ENCODE measurements at places on chromosomes 1 and 21.

GRCh38 chr1:2887941-2888855 is 86.7 kb upstream of the TTC34 start:
- DNase-seq: peak; percentile 4

DNA sequence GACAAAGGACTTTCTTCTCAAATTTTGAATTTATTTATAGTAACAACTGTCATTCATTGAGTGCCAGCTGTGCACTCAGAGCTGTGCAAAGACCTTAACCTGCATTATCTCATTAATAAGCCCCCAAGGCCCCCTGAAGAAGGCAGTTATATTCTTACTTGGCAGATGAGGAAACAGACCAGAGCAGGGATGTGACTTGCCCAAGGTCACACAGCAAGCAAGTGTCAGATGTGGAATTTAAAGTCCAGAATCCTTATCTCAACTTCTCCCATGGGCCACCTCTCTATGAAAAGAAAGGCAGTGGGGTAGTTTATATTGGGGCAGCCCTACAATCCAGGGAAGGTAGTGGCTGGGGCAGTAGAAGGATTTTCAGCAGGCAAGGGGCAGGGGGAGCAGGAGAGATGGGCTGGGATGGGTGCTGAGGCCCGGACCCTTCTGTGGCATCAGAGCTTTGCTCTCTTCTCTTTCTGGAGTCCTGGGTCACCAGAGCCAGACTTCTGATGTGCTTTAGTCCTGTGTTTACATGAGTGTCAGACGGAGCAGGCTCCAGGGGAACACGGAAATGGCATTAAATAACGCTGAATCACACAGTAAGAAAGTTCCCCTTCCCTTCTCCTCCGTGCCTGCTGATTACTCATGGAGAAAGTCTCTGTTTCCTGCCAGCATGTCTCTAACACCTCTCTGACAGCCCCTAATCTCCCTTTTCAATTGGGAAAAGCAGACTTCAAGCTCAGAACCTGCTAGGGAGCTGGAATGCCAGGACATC is 39.5 kb downstream of the EPHB2 start:
- DNase-seq: peak; percentile 61

- no peak for DNase-seq
Observed at GRCh38 chr1:51997974-51998382, 7.5 kb upstream of the RAB3B start.

GRCh38 chr1:111618961-111619634 is 491 bp upstream of the RAP1A start:
- no peak for DNase-seq

GRCh38 chr21:34553151-34553952 is 41.3 kb upstream of the KCNE1 start:
- no peak for DNase-seq

GRCh38 chr1:154808909-154809262 is 61.2 kb downstream of the KCNN3 start:
- DNase-seq: no peak

GRCh38 chr1:29584776-29585175 is 348.5 kb downstream of the PTPRU start:
- no peak for DNase-seq

DNA sequence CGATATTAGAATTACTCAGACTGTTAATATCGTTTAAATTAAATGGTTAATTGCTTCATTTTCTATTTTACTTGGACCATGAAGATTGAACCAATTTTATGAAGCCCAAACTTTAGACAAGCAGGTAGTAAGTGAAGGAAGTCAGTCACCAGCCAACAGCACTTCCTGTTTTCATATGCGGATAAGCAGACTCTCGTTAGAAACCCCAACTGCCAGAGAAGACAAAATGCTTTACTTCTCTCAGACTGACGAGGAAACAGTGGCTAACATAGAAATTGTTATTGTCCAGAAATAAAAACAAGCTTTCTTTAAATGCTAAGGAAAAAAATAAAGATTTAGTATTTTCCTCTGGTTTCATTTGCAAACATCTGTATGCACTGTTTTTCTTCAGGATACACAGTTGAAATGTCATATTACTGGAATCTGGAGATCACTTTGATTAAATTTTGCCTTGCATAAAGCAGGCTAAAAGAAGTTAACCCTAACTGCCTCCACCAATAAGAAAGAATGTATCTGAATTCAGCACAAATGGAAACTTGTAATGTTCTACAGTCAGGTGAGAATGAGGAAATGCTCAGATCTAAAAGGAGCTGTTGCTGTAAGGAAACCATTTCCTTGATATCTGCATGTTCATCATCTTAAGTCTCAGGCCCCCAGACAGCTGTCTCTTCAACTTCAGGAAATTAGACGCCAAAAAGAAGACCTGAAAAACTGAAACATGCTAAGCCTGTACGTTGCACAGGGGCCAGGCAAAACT is 129.8 kb upstream of the SAMSN1 start:
- peak; percentile 52 for DNase-seq

DNA sequence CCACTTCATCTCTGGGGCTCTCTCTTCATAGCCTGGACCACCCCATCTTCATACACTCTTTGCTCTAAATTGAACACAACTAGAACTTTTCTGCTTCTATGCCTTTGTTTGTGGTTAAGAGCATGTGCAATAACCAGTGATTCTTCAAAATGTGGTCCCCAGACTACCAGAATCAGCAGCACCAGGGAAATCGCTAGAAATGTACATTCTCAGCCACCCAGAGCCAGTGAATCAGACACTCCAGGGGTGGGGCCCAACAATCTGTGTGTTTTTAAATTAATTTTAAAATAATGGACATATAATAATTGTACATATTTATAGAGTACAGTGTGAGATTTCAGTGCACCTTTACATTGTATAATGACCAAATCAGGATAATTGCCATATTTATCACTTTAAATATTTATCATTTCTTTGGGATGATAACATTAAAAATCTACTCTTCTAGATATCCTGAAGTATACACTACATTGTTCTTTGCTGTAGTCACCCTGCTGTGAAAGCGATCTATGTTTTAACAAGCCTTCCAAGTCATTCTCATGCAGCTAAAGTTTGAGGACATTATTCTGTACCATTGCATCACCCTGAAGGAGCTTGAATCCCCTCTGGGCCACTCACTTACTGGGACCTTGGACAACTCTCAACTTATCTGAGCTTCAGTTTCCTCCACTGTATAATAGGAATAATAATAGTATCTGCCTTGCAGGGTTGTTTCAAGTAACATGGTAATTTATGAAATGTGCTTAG is 10.8 kb downstream of the GRHL3 start:
- no peak for DNase-seq

GRCh38 chr21:32990666-32991065 is 35.1 kb upstream of the OLIG2 start:
- DNase-seq: no peak

DNA sequence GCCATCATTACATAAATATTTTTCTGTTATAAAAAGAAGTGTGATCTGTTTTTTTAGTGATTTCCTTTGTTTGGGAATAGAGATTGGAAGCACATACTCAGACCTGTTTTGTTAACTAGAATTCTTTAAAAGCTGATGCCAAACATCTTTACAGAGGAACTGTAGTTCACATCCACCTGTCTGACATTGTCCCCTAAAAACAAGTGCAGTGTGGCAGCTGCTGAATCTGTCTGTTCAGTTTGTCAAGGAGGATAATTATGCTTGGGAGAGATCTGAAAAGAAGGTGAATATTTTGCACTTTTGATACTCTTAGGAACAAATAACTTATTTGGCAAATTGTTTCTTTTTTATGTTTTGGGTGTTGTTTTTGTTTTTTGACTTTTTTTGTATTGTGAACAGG is 13.6 kb downstream of the AGMAT start:
- DNase-seq: no peak

DNA sequence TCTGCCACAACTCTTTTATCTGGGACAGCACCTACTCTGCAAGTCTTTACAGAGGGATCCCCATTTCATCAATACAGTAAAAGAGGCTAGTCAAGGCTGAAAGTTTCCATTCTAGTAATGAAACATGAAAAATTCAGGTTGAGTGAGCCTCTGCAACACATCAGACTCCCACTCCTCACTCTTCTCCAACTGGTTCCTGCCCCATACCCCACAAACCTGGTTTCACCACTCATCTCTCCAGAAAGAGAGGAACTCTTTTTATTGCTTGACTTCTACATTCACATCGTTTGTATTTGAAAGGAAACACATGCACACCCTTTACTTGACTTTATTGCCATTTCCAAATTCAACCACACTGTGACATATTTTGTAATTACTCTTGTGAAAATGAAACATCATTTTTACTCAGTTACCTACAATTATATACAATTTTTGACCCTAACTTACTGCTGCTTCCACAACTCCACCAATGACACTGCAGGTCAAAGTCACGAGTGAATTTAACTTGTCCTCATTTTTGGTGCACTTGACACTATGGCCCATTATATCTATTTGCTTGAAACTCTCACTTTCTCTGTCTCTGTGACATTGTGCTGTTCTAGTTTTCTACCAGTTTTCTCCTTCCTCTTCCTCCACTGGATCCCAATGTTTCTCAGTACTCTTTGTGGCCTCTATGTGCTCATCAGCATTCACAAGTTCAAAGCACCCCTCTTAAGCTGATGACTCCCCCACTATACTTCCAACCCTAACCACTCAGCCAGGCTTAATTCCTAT is 8.0 kb downstream of the STX6 start:
- peak; percentile 71 for DNase-seq

GRCh38 chr1:916173-917075 is 7.3 kb upstream of the SAMD11 start:
- DNase-seq: no peak

GRCh38 chr1:202291001-202291400 is 50.7 kb downstream of the UBE2T start:
- DNase-seq: no peak

GRCh38 chr1:66360285-66360724 is 173.6 kb upstream of the SGIP1 start:
- peak; percentile 39 for DNase-seq

DNA sequence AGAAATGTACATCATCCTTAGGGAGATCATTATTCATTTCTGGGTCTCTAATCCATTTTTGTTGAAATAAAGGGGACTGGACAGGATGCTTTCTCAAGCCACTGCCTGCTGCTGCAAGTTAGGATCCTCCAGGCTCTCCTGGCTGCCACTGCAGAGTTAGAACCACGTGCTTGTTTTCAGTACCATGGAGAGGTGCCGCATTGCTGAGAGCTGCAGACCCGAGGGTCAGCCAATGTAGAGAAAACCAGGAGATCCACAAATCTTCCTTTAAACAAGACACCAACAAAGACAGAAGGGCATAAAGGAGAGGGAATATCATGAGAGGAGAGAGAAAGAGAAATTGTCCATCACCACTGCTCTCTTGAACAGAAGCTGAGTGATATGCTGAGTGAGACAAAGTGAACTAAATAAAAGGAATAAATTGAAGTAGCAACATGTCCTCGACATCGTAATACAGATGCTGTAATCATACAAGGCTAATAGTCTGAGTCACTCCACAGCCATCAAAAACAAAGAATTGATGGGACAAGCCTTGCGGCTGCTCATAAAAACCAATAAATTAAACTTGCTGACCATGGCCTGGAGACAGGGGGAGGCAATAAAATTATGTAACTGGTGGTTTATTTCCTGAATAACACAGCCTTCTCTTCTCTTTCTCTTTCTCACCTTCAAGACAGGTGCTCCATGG is 255.7 kb downstream of the OMA1 start:
- no peak for DNase-seq

DNA sequence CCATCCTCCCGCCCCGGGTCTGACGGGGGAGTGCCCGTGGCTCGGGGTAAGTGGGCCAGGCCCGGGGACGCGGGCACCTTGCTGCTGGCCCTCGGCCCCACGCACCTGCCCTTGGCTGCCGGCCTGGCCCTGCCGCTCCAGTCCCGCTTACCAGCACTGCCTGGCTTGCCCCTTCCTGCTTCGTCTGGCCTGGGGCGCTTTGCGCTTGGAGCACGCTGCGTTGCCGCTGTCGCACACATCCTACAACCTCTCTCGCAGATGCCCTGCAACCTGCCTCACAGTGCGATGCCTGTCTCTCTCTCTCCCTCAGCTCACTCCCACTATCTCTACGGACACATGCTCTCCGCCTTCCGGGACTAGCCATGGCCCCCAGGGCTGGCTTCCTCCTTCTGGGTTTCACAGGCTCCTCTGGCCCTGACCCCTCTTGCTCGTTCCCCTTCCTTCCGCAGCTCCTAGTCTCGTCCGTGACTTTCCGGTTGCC is 9.7 kb downstream of the MYOG start:
- DNase-seq: no peak

DNA sequence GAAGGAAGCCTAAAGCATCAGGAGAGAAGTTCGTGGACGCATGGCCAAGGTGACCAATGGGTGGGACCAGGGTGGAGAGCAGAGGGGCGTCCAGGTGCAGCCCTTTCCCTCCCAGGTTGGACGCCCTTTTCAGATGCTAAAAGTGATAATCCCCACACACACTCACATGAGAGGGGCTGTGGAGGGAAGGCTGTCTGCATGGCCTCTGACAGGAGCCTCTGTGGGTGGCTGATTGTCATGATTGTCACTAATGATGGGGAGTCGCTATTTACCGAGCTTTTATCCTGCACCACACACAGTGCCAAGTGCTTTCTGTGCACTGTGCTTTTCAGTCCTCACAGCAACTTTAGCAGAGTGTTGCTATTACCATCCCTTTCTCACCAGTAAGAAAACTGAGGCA is 27.1 kb upstream of the C1QA start:
- DNase-seq: no peak

GRCh38 chr1:6784560-6785317 is 515 bp upstream of the CAMTA1 start:
- DNase-seq: peak; percentile 100
